ENCODE measurements at places on chromosomes 13 and 19.

- no peak for DNase-seq
These were observed 127.9 kb upstream of the GJB6 start for GRCh38 chr13:20360041-20360491.

GRCh38 chr19:58401840-58402421 lies 6.5 kb downstream of the RNF225 start:
- DNase-seq: no peak

DNA sequence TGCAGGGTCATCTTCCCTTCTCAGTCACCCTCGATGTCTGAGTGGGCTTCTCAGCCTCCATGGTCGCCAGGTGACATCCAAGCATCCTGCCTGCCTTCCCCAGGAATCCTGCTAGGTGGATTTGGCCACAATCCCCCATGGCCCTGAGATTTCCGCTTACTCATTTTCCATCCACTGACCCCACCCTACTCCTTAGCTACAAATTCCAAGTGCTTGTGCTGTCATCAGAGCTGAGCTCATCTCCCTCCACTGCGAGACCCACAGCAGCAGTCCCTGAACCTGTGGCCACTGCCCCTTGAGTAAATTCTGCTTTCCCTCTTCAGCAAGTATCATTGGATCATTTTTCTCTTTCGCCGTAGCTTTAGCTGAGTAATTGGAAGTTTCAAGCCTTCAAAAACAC lies 90.5 kb upstream of the ANKRD10 start:
- no peak for DNase-seq

DNA sequence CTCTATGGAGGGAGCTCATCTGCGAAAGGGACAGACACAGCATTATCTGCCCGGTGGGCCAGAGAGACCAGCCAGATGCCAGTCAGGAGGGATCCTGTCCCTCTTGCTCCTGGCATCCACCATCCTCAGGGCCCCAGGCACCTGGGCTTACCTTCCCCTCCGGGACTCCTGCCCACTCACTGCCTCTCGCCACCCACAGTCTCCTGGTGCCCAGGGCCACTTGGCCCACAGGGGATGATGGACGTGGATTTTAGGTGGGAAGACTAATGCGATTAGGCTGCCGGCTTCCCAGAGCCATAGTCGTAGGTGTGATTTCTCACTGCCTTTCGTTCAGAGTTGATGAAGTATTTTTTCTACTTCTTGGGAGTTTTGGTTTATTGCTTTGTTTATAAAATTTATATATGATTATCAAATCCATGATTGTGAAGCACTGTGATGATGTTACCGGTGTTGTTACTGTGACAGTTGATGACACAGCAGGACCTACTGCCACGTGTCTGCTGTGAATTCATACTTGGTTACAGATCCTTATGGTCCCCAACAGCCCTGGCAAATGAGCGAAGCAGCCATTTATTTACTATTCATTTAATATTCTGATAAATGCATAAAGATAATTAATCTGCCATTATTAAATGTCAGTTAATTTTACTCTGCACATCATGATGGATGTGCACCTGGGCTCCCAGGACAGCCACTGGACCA lies 14.5 kb upstream of the CHAMP1 start:
- DNase-seq: no peak

- no peak for DNase-seq
These were observed 20.3 kb downstream of the C2CD4C start for GRCh38 chr19:388691-389090.

DNA sequence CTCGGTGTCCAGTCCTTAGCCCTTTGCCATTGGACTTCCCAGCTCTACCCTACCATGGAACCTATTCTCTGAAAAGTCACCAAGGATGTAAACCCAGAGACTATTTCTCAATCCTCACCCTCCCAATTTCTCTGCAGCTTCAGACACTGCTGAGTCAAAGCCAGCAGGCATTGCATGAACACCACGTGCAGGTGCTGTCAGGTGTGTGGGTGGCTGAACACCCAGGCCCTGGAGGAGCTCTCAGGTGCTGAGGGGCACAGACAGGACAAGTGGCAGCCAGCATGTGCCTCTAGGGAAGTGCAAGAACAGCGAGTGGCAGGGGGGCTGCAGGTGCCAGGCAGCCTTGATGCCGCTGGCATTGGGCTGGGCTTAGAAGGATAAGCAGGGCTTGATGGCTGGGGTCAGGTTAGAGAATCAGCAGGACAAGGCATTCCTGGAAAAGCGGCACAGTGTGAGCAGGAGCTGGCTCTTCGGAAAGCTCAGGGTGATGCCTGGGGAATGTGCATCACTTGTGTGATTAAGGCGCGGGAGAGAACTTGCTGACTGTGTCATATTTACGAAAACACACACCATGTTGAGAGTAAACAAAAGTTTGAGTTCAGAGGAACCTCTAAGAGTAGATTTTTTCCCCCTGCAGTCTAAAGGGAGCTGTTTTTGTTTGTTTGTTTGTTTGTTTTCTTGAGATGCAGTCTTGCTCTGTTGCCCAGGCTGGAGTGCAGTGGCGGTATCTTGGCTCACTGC lies 83.8 kb downstream of the LNX2 start:
- DNase-seq: no peak

DNA sequence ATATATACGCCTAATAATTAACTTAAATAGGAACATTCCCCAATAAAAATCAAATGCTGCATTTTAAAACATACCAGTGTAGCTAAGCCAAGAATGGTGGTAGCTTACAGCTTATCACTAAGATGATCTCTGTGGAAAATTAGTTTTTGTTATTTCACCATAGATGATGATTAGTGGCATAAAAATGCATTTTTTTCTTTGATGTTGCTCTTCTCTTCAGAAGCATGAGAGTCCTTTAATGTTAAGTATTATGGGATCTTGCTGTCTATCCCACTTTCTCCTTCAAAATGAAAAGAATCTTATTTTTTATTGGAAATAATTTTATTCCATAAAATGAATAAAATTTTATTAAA lies 731.0 kb downstream of the SLITRK1 start:
- no peak for DNase-seq

- DNase-seq: no peak
These were observed 3.4 kb downstream of the ZMYM2 start for GRCh38 chr13:19961924-19962323.
